ENCODE measurements at places on chromosomes 1 and 21. TPM values are rescaled to one million over a fixed set of nuclear protein-coding genes. Genes with fewer than 3 reads are reported as not detected.

- peak; percentile 59 for DNase-seq
Measured at GRCh38 chr1:29870621-29871020, 634.3 kb downstream of the PTPRU start.

- no peak for DNase-seq
Measured at GRCh38 chr1:68015369-68015768, 35.1 kb downstream of the DIRAS3 start.

GRCh38 chr1:107695341-107695740 is 269.6 kb downstream of the VAV3 start:
- DNase-seq = no peak

DNA sequence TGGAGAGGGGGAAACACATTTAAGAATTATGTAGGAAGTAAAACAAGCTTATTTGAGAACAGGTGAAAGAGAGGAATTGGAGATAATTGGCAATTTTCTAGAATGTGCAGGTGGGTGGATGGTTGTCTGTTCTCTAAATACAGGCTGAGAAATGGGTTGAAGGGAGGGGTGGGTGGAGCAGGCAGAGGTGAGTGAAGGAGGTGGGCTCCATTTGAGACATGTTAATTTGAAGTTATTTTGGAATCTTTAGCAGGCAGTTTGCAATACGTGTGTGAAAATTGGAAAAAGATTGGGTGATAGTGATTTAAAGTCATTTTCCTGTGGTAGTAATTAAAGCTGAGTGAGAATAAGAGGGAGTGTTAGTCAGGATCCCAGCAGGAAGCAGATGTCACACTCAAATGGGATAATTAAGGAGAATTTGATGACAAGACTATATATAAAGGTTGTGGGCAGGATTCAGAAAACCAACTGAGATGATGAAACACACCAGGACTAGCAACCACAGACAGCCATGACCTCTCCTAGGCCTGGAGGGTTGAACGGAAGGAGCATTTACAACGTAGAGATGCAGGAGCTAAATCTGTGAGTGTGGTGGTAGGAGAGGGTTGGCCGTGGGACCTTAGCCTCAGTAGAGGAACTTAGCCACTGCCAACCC is 40.6 kb downstream of the CHRM3 start:
- DNase-seq = no peak

Gene TLCD4
- total RNA-seq = 15.9 TPM

Data from mesenteric fat pad (tissue), 1 donor.